Pulmonary artery endothelial cell (primary cell): ENCODE measurements at places on chromosomes 12 and 14.

DNA sequence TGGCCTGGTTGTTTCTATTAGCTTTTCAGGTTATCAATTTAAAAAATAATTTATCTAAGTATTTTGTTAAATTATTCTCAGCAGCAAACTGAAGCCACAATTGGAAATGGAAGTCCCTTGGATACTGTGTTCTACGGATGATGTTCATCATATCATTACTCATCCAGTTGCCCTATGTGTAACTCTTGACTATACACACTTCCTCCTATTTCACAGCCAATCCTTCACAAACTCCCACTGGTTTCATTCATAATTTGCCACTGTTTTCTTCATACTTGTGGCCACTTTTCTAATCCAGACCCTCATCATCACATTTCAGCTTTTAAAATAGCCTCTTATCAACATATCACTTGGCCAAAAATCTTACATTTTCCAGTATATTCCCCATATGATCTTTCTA is 84.0 kb downstream of the CATSPERB start:
- DNase-seq = no peak

DNA sequence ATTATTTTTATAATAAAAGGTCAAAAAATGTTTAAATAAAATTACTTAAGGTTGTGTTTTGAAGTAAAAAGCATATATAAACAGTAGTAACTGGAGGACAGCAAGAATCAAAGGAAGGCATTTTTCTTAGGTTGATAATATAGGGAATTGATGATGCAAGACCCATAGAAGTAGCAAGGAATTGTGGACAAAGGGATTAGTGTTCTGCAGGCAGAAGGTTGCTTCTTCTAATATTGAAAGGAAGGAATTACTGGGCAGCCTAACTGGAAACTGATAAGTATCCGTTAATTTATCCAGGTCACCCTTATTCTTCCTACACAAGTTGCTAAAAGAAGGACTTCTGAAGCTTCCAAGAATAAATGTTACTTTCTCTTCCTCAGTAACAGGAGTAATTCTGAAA is 54.5 kb upstream of the ALX1 start:
- no peak for DNase-seq

- DNase-seq = no peak
Observed at GRCh38 chr12:674272-674781, 11.1 kb upstream of the NINJ2 start.

- DNase-seq = no peak
Observed at GRCh38 chr14:60245380-60246177, 3.4 kb upstream of the PPM1A start.

DNA sequence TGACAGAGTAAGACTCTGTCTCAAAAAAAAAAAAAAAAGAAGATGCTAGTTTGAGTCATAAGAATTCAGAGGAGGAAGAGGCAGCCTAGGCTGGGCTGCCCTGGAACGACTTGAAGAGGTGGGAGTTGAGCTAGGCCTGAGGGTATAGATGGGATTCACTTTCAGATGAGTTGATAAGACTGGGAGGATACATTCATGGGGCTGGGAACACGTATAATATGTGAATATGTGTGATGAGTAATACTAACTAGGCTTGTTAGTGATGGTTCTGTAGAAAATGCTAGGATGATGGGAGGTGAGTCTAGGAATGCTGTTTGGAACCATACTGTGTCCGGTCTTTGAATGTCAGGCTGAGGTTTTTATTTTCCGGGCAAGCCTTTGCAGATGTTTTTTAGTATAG is 9.0 kb downstream of the PLEKHA5 start:
- no peak for DNase-seq

GRCh38 chr14:61563880-61564617 is 131.3 kb upstream of the HIF1A start:
- no peak for DNase-seq

GRCh38 chr12:647385-648085 is 15.7 kb downstream of the NINJ2 start:
- no peak for DNase-seq

- no peak for DNase-seq
Observed at GRCh38 chr12:127214186-127214585, 1052.8 kb upstream of the TMEM132C start.

- DNase-seq = no peak
Observed at GRCh38 chr12:56930241-56930640, 4.0 kb downstream of the SDR9C7 start.

DNA sequence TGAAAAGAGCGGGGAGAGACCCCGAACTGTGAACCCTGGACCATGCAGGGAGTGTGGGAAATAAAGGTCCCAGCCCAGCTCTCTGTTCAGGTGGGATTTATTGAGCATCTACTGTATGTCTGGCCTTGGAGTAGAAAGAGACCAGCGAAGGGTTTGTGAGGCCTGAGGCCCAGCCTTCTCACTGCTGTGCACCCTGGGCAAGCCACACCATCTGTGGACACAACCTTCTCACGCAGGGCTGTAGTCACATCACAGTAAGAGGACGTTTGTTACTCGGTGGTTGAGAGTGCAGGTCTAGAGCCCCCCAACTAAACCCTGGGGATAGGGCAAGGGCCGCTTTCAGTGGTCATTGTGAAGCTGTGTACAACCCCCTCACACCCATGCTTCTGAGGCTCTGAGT is 18.2 kb downstream of the FAM222A start:
- DNase-seq = no peak

- no peak for DNase-seq
Observed at GRCh38 chr14:55353686-55354467, 57.8 kb downstream of the ATG14 start.

GRCh38 chr14:53968726-53969125 is 12.1 kb upstream of the BMP4 start:
- DNase-seq = no peak

DNA sequence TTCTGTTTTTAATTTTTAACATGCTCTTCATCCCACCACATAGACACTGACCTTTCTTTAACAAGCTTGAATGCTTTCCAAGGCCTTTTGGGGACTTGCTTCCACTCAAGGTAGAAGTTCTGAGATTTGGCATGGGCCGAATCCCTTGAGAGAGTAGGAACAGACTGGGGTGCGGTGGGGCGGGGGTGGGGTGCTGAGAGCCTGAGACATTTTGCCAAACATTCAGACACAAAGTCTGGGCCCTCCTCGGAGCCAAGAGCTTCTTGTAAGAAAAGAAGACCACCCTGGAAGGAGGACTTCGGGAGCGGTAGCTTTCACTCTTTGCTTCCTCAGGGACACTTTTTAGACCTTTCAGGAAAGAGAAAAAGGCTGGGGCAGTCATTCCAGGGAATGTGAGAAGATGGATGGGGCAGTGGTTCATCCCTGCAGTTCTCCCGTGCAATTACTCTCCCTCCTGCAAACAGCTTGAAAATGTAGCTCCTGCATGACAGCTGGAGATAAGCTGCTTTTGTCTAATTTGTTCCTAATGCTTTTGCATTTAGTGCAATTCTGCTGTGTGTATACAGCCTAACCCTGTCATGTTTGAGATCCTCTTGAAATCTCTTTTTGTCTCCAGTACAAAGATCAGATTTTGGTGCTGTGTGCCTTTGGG is 16.3 kb upstream of the MYO1H start:
- no peak for DNase-seq

DNA sequence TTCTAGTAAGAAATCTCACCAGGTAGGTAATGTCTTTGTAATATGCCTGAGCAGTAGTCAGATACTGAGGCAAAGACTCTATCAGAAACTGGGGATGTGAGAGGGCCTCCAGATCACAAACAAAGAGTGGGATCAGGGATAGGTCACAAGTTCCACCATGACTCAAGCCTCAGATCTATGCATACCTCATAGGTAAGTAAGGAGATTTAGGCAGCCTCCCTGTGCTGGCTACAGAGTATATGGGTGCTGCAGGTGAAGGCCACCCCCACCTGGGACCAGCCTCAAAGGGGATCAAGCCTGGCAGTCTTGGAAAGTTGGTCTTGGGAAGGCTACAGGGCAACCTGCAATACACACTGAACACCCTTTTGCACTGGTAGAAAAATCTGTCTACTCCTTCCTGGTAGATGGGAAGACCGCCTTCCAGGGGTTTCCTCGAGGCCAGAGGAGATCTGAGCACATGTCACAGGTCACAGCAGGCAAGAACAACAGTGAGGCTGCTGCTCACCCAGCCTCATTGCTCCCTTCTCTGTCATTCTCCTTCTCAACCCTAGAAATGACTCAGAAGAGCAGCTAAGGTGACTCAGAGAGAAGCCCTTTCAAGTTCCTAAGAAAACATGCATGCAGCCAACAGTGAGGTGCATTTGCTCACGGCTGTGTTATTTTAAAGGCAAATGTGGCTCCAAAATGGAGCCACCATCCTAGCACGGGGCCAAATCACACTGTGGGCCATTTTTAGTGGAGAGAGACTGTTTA is 143.4 kb upstream of the CDKN3 start:
- DNase-seq = peak; percentile 22

GRCh38 chr12:46430340-46430948 is 57.9 kb upstream of the SLC38A2 start:
- peak; percentile 96 for DNase-seq
